ENCODE measurements at places on chromosomes 7 and 10. TPM values are rescaled to one million over a fixed set of nuclear protein-coding genes. Genes with fewer than 3 reads are reported as not detected.

SLC18A3 gene
- total RNA-seq: not detected

CAMK1D gene
- total RNA-seq: 1.5 TPM

LIPM gene
- not detected for total RNA-seq

NACAD gene
- 1.3 TPM for total RNA-seq

DYDC2 gene
- not detected for total RNA-seq

CALHM1 gene
- total RNA-seq: not detected

All from fibroblast of lung (primary cell).